ENCODE measurements at places on chromosomes 2 and 18.
A peak's percentile ranks its signal among the peaks of the same experiment; 100 is the strongest.

GRCh38 chr2:172972005-172972619, 103.5 kb upstream of the MAP3K20 start:
- peak; percentile 41 for DNase-seq

DNA sequence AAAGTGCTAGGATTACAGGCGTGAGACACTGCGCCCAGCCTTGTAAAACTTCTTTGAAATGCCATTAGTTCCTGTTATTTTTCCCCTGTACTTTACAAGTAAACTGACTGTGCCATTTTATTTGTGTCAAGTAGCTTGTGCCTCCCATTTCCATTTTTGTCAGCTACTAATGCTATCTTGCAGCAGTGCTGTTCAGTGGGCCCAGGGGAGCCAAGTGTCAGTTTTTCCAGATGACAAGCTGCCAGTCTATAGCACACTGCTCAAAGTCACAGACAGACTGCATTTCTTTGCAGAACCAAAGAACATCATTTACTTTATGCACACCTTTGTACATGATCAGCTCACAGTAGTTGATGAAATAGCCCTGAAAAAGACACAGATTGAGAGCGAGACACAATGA, 901.3 kb upstream of the CDH2 start:
- DNase-seq, result no peak

DNA sequence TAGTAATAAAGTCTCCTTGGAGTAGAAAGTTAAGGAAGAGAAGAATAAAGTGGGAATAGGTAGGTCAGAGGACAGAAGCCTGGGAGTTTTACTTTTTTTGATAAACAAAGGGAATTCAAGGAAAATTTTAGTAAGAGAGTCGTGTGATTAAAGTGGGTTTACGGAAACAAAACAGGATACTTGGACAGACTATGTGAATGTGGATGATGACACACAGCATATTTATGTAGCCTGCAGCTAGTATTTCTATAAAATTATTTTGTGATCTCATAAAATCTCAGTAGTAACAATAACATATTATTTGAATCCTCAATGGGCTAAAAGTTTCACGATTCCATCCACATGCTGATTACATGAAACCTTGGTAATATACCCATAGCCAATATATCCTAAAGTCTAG, 450.7 kb upstream of the PIK3C3 start:
- DNase-seq, result no peak

DNA sequence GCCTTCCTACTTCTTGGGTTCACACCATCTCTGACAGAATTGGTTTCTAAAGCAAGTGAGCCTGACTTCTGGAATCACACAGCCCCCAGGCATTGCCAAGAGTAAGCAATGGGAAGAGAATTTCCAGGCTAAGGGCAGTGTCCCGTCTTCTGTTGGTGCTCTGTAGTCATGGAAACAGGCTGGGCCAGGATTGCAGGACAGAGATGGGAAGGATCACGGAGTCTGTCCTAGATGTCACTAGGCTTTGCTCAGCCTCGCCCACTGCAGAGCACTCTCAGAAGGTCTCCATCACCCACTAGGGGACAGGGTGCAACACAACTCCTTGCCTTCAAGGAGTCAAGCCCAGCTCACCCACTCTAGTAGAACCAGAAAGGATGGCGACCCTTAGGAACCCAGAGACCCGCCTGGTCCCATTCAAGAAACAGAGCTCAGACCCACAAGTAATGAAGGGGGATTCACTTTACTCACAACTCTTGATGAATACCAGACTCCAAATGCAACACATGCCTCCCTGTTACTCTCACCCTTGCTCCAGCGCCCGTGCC, 48.6 kb upstream of the TEX51 start:
- no peak for DNase-seq

DNA sequence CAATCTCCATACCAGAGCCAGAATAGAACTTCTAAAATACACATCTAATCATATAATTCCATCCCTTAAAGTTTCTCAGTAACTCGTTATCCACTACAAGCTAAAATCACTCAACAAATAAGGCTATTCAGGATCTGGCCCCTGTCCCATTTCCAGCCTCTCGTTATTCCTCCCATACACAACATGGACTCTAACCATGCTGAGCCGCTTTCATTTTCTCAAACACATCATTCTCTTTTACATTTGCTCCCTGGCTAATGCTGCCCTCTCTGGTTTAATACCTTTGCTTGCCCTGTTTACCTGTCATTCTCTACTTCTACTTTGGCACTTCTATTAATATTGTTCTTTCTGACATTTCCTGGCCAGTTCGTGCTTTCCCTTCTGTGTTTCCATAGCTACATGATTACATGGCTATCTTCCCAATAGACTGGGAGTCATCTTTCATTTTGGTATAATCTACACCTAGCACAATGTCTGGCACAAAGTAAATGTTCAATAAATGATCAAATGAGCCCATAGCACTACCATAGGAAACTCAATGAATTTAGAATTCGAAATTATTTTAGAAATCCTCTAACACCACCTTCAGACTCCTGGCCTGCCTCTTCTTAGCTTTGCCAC, 163.6 kb upstream of the VRK2 start:
- DNase-seq, result no peak

- DNase-seq, result no peak
These were observed 138.6 kb upstream of the ZC3H15 start for GRCh38 chr2:186347472-186347871.

DNA sequence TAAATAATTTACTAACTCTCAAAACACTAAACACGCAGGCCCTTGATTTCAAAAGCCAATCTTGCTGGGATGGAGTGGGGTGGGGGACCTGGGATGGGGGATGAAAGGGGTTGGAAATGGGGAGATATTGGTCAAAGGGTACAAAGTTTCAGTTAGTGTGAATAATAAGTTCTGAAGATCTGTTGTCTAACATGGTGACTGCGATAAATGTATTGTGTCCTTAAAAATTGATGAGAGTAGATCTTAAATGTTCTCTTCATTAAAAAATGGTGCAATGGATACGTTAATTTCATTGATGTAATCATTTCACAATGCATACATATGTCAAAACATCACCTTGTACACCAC, 505 bp upstream of the ACYP2 start:
- DNase-seq, result no peak

Measured in HFFc6 (cell line).